Activated CD4-positive, alpha-beta T cell treated with anti-CD3 and anti-CD28 coated beads for 48 hours (primary cell): ENCODE measurements at places on chromosomes 12 and 14.
A peak's percentile ranks its signal among the peaks of the same experiment; 100 is the strongest.

DNA sequence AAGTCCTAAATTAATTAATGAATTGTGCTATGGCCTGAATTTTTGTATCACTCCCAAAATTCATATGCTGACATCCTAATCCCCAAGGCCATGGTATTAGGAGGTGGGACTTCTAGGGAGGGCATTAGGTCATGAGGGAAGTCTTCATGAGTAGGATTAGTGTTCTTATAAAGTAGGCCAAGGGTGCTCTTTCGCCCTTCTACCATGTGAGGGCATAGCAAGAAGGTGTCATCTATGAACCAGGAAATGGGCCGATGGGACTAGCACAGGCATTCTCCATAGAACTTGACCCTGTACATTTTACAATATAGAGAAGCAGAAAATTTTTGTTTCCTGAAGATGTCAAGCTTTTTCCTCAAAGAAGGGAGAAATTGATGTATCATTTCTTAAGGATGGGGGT, 12.5 kb downstream of the SYT10 start:
- no peak for DNase-seq

- DNase-seq, result no peak
Observed at GRCh38 chr12:42625611-42626010, 36.1 kb upstream of the PRICKLE1 start.

GRCh38 chr12:120886199-120887018, 17.7 kb downstream of the SPPL3 start:
- DNase-seq, result no peak

GRCh38 chr14:35158951-35159653, 36.8 kb downstream of the PRORP start:
- no peak for DNase-seq

- no peak for DNase-seq
Observed at GRCh38 chr12:80763874-80764273, 47.2 kb downstream of the MYF5 start.

GRCh38 chr12:105226219-105226618, 9.8 kb downstream of the APPL2 start:
- DNase-seq, result peak; percentile 30

DNA sequence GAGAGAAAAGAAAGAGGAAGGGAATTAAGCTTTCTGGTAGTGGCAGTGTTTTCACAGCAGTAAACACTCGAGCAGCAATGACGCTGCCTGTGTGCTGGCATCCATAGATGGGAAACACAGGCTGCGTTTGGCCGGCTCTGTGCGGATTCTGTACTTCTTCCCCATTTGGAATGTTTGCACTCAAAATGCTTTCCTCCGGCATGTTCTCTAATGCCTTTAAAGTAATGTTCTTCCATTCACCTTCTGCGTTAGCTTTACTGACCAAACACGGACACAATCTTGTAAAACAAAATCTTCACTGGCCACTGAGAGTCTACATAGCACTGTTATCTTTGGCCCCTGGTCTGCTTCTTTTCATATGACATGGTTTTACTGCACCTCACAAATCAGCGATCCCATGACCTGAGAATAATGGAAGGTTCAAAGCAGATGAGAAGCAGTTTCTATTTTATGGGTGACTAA, 31.4 kb downstream of the DCP1B start:
- no peak for DNase-seq

- DNase-seq, result no peak
Observed at GRCh38 chr12:124030510-124030909, 57.5 kb downstream of the ZNF664 start.

GRCh38 chr14:57293866-57294837, 25.4 kb downstream of the AP5M1 start:
- no peak for DNase-seq

- no peak for DNase-seq
Observed at GRCh38 chr12:94074216-94074979, 74.0 kb upstream of the PLXNC1 start.

- no peak for DNase-seq
Observed at GRCh38 chr12:117603316-117604113, 242.1 kb upstream of the NOS1 start.

DNA sequence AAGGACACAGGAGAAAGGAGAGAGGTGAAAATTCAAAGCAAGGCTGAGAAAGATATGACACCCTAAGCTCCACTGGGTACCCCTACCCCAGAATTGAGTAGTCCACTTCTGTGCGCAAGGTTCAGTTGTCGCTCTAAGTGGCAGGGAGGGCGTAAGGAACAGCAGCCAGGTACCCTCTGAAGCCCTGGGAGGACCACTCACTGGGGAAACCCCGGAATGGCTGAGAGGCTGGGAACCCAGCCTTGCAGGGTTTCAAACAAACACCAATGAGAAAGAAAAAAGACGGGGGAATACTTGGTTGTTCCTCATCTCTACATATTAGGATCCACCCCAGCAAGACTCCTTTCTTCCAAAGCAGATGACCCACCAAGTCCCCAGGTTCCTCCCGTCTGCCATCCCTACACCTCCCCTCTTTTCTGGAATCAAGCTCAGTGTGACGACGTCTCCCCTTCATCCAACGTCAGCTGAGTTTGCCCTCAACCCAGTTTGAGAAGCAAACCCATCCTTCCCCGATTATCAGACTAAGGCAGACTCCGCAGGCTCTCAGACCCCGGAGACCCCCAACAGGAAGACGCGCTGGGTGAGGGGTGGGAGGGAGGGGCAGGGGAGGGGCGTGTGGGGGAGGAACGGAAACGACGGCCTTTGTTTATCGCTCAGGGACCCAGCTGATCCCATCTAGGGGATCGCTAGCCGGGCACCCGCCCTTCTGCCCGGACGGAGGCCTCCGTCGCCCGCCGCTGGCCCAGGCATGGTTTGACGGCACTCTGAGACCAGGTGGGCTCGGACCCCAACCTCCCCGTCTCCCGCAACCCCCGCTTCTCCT, 795 bp downstream of the LMBR1L start:
- DNase-seq, result no peak

GRCh38 chr14:49615776-49616175, 4.7 kb downstream of the RPL36AL start:
- DNase-seq, result no peak

- DNase-seq, result no peak
Observed at GRCh38 chr12:82411546-82412230, 53.4 kb downstream of the METTL25 start.

GRCh38 chr12:80316222-80316621, 127.8 kb upstream of the PTPRQ start:
- no peak for DNase-seq

DNA sequence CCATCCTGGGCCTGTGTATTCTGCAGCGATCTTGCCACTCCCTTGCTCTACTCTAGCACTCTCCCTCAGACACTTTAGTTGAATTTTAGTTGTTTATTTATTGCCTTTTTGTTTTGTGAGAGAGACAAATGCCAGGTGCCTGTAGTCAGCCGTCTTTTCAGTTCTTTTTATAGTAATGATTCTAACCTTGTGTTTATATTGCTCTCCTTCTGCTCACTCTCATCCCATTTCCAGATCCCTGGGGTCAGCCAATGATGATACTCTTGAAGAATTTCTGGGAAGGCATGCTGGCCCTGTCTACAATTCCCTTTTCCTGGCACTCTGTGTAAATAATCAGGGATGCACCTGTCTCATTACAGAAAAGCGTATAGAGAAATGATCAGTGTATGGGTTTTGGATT, 334.1 kb upstream of the MIS18BP1 start:
- DNase-seq, result no peak

GRCh38 chr12:120972870-120973543, 5.3 kb upstream of the HNF1A start:
- DNase-seq, result no peak

DNA sequence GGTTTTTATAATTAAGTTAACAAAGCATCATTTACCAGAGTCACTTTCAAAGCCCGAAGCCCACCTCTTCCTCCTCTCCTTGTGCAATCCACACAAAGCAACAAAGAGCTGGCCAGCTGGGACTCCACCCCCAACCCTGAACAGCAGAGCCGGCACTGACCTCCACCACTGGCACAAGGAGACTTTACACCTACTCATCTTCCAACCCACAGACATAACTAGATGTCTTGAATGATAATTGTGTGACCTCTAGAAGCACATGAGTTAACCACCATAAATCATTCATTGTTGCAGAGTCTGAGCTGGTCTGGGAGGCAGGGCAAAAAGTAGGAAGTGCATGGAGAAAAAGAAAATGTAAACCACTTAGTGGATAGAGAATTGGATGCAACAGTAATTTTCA, 72.2 kb downstream of the ST8SIA1 start:
- no peak for DNase-seq

DNA sequence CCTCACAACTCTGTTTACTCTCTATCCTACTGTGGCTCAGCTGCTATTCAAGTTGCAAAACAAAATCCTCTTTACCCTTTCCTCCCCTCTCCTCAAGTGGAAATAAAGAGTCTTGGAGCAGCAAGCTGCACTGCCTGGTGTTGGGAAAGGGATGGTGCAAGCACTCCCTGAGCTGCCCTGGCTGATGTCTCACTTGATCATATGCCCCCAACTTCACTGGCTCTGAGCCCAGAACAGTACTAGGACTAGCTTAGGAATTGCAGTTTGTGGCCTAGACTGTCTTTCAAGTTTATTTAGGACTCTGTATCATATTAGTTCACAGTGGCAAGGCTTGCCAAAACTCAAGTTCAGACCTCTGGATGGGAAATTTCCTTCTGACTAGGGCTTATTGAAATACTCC, 1683.8 kb upstream of the SEL1L start:
- no peak for DNase-seq

DNA sequence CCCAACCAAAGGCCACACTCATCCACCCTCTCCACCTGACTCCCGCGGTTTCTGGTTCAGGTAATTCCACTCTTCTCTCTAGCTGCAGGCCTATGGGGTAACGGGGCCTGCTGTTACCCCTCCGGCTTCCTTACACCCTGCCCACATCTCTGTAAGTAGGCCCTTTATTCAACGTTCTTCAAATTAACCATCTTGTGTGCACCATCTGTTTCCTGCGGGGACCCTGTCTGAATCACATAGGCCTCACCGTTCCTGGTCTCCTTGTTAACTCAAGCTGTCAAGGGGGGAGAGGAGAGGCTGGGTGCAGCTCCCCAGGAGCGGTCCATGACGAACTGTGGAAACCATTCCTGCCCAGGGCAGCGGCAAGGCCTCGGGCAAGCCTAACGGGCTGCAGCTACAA, 9.3 kb upstream of the DLK1 start:
- no peak for DNase-seq

GRCh38 chr12:47860279-47860841, 40.7 kb upstream of the HDAC7 start:
- DNase-seq, result peak; percentile 69

- no peak for DNase-seq
Observed at GRCh38 chr14:40099316-40099715, 667.1 kb upstream of the FBXO33 start.

- DNase-seq, result no peak
Observed at GRCh38 chr12:14273913-14274311, 91.6 kb upstream of the ATF7IP start.

DNA sequence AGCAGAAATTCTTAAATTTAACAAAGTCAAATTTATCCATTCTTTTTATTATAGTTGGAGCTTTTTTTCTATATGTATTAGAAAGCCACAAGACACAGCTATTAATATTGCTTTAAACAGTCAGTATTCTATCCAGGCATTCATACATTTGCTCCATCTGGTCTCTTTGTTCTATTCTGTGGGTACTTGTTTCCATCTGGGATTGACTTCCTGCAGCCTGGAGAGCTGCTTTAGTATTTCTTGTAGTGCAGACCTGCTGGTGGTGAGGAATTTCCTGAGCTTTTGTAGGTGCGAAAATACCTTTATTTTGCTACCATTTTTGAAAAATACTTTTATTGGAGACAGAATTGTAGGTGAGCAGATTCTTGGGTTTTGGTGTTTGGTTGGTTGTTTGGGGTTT, 29.0 kb downstream of the CCDC60 start:
- no peak for DNase-seq

- DNase-seq, result no peak
Observed at GRCh38 chr12:111578276-111578970, 20.7 kb downstream of the ATXN2 start.

DNA sequence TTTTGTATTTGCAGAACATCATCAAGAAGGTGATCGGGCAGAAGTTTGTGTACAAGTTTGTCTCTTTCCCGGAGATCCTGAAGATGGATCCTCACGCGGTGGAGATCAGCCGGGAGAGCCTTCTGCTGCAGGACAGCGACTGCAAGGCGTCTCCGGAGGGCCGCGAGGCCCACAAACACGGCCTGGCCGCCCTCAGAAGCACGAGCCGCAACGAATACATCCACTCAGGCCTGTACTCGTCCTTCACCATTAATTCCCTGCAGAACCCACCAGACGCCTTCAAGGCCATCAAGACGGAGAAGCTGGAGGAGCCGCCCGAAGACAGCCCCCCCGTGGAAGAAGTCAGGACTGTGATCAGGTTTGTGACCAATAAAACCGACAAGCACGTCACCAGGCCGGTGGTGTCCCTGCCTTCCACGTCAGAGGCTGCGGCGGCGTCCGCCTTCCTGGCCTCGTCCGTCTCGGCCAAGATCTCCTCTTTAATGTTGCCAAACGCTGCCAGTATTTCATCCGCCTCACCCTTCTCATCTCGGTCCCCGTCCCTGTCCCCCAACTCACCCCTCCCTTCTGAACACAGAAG, 52.8 kb downstream of the ELK3 start:
- DNase-seq, result no peak

DNA sequence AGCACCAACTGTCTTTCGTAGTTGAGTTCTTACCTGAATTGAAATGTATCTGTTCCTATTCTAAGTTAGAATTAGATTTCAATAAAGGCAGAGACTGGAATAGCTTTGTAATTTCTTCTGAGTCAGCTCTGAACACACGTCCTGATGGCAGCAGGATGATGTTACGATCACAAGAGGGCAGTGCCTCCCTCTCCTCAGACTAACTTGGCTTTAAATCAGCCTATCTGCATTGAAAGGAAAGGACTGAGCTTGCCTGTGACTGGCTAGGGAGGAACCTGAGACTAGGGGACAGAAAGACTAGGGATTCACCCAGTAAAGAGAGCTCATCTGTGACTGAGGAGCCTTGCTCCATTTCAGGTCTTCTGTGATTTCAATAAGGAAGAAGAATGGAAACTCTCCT, 323.7 kb upstream of the OR4E1 start:
- DNase-seq, result peak; percentile 42

GRCh38 chr12:32166510-32166909, 59.9 kb downstream of the BICD1 start:
- DNase-seq, result no peak

DNA sequence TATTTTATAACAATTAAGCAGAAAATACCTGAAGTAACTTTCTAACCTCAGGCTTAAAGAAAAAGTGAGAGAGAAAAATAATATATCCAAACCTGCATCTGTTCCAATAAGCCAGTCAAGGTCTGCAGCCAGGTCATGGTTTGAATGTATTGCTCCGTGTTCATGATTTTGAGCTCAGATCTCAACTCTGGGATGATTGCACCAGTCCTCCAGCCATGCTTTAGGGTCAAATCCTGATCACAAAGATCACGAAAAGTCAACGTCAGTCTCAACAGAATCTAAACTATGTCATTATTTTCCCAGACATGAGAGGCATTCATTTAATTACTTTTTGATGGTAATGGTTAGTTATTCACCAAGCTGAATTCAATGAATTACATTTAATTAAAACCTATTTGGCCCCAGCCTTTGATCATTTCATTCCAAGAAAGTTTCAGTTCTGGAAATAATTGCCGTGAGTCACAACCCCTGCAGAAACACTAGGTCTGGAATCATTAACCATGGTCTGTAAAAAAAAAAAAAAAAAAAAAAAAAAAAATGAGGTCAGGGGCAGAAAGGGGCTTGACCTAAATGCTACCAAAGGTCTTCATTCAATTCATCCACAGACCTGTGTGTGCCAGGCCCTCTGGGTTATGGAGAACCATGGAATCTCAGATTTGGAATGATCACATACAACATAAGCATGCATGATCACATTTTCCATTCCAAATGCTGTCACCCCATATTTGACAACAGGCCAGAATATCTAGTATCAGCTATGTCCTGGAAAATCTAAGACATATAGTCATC, 55.6 kb downstream of the NT5DC3 start:
- no peak for DNase-seq

GRCh38 chr12:121800694-121801594, 2.9 kb upstream of the SETD1B start:
- DNase-seq, result peak; percentile 82
